IPS-NIHi11 (cell line): ENCODE measurements at places on chromosomes 3 and 15.

GRCh38 chr3:132669256-132669777 lies 9.2 kb downstream of the UBA5 start:
- DNase-seq: no peak

DNA sequence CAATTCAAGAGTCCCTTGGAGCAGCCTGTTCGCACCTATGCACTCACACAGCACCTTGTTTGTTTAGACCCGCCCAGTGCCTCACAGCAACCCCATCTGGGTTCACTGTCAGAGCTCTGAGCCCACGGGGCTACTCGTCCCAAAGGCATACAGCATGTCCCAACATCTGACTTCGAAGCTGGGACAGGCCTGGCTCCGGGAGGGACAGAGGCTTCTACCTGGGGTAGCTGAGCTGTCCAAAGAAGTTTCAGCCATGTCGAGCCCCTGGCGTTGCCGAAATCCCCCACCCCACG lies 28.6 kb upstream of the CYP11A1 start:
- DNase-seq: no peak

DNA sequence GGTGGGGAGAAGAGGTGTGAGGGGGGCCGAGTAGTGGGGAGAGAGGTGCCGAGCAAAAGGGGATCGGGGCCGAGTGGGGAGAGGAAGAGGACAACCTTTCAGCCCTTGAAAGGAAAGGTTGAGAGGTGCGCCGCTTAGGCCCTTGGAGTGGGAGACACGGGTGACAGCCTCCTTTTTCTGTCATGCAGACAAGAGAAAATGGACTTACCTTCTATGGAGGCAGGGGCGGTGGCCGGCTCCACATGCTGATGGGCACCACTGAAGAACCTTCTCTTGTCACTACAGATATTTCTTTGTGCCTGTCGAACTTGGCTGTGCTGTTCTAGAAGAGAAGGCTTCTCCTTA lies 421 bp downstream of the KLHL18 start:
- no peak for DNase-seq

DNA sequence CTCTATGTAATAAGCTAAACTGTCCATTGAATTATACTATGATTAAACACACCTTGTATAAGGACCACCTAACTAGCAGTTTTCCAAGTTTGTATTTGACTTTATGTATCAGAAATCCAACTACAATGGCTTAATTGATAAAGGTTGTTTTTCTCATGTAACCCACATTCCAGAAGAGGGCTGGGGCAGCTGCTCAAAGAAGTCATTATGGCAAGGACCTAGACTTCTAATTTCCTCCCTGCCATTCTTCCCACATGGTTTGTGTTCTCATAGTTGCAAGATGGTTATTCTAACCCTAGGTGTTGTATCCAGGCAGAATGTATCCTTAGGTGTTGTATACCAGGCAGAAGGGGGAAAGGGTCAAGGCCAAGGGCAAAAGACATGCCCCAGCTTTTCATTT lies 35.7 kb downstream of the GPR176 start:
- DNase-seq: no peak

GRCh38 chr15:65184305-65184867 lies 756 bp downstream of the CLPX start:
- DNase-seq: peak; percentile 78

DNA sequence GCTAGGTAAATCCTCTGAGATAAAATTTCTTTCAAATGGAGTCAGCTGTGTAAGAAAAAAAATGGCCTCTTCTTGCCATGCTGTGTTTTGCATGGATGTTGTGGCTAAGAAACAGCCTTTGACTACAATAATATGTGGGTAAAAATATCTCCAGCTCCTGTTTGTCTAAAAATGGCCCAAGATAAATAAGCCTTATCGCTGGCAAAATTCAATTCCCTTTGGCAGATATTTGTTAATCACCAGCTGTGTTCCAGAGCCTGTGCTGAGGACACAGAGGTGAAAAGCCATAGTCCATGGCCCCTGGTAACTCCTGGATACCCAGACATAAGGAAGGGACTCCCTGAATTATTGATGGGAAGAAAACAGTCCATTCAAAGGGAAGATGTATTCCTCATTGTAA lies 15.3 kb upstream of the RAMAC start:
- no peak for DNase-seq

DNA sequence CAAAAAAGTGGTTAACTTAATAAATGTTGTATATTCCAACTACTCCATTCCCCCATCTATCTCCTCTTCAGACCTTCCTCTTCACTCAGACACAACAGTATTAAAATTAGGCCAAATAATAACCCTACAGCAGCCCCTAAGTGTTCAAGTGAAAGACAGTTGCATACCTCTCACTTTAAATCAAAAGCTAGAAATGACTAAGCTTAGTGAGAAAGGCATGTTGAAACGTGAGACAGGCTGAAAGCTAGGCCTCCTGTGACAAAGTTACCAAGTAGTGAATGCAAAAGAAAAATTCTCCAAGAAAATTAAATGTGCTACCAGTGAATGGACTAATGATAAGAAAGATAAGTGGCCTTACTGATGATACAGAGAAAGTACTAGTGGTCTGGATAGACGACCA lies 71.7 kb downstream of the ANKRD28 start:
- no peak for DNase-seq

GRCh38 chr3:37862219-37862902 lies 681 bp downstream of the CTDSPL start:
- DNase-seq: peak; percentile 43

DNA sequence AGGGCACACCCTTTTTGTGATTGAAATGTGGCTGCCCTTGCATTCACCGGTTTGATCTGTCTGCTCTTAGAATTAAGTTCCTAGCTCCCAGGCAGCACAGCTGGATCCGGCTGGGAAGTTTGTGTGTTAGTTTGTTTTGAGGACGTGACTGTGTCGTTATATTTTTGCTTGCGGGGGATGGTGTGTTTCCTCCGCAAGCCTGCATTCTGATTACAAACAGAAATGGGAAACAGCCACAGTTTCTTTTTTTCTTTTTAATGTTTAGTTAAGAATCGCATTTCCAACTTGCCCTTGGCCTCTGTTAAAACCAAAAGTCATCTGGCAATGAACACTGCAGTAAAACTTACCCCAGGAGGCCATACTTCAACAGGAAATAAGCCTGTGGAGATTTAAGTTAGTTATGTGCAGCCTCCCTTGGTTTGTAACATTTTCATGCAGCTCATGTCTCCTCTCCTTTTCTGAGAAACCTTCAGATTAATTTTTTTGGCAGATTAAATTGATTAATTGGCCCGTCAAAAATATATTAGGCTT lies 888 bp downstream of the TMOD3 start:
- DNase-seq: no peak

DNA sequence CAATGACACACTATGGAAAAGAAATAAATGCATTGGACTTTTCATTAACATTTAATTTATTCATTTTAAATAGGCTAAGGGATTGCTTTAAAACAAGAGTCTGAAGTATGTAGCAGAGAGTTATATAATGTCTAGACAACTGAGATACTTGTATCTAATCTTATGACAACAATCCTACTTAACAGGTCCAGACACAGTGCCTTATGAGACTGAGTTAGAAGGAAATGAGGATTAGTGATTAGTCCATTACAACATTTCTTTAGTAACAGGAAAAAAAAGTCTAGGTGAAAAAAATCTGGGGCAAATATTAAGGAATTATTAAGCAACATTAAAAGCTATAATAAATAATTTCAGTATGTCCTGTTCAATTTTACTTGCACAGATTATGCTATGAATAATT lies 140.6 kb downstream of the MEIS2 start:
- DNase-seq: no peak
